Stimulated activated CD4-positive, alpha-beta T cell treated with anti-CD3 and anti-CD28 coated beads, TNF-alpha, amount 100 ng/mL, for 4 hours (primary cell): ENCODE measurements at places on chromosomes 16 and 17.

GRCh38 chr17:43356999-43357398 is 41.8 kb upstream of the ARL4D start:
- DNase-seq, result no peak

- DNase-seq, result no peak
Observed at GRCh38 chr16:4700997-4701743, 7.8 kb downstream of the NUDT16L1 start.

DNA sequence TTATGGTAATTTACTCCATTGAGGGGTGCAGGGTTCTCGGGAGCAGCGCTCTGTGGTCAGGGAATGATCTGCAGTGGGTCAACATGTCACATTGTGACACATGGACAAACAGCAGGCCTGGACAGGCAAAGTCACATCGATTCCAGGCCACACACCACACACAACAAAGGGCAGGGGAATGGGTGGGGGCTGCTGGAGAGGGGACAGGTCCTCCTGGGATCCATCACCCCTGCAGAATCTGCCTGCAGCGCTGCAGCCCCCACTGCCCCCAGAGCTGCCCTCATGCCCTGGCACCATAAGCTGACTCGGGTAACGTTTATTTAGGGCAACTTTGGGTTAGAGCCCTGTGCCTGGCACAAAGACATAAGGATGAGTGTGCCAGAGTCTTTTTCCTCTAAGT is 9.1 kb downstream of the PEMT start:
- no peak for DNase-seq

DNA sequence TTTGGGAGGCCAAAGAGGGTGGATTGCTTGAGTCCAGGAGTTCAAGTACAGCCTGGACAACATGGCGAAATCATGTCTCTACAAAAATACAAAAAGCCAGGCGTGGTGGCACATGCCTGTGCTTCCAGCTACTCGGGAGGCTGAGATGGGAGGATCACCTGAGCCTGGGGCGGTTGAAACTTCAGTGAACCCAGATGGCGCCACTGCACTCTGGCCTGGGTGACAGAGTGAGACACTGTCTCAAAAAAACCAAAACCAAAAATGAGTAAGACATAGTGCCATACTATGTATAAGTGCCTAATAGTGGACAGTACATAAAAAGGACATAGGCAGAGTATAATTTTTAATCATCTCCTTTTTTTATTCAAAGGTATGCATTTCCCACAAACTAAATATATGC is 4.0 kb downstream of the CTC1 start:
- DNase-seq, result no peak
